Melanocyte of skin (primary cell): ENCODE measurements at places on chromosomes 3 and 15. TPM values are rescaled to one million over a fixed set of nuclear protein-coding genes. Genes with fewer than 3 reads are reported as not detected.

The ADPRH gene
- 7.6 and 9.7 TPM in 2 replicates for total RNA-seq

The FMN1 gene
- total RNA-seq = 278 and 401 TPM in 2 replicates

The NGRN gene
- 50.6 and 55.5 TPM in 2 replicates for total RNA-seq

The A4GNT gene
- total RNA-seq = not detected in 2 replicates

The NOX5 gene
- total RNA-seq = 0.15 TPM in 1 of 2 replicates, not detected in the other

The FAM174B gene
- total RNA-seq = 2.1 and 12.7 TPM in 2 replicates

The FBXO40 gene
- not detected in 2 replicates for total RNA-seq

The PRR20G gene
- total RNA-seq = not detected in 2 replicates

The ZNF80 gene
- total RNA-seq = not detected in 2 replicates

The ZPLD1 gene
- under 0.01 TPM in 1 of 2 replicates, not detected in the other for total RNA-seq

The HYKK gene
- 3.4 and 3.7 TPM in 2 replicates for total RNA-seq

The CHST14 gene
- total RNA-seq = 8.3 and 9.7 TPM in 2 replicates

The SLCO3A1 gene
- total RNA-seq = 2.2 and 2.7 TPM in 2 replicates

The CPLX3 gene
- total RNA-seq = not detected in 2 replicates

The CADM2 gene
- under 0.01 and 0.36 TPM in 2 replicates for total RNA-seq

The AGBL1 gene
- 0.69 and 0.73 TPM in 2 replicates for total RNA-seq

The LTF gene
- 1.1 and 3.4 TPM in 2 replicates for total RNA-seq

The PIGZ gene
- total RNA-seq = 4.4 and 5.5 TPM in 2 replicates

The CD200 gene
- total RNA-seq = 7.2 and 16.7 TPM in 2 replicates

The PLOD2 gene
- 33.7 and 43.3 TPM in 2 replicates for total RNA-seq

The WNT7A gene
- total RNA-seq = not detected in 2 replicates

The HYAL1 gene
- 1.1 and 1.4 TPM in 2 replicates for total RNA-seq

The RHCG gene
- 0.15 TPM in 1 of 2 replicates, not detected in the other for total RNA-seq

The KCNMB3 gene
- total RNA-seq = 1.4 and 1.8 TPM in 2 replicates

The GAP43 gene
- total RNA-seq = not detected in 2 replicates

The TNIK gene
- total RNA-seq = 47.3 and 54.3 TPM in 2 replicates
